Sigmoid colon (tissue), 7 donors: ENCODE measurements at places on chromosomes 7 and 10.

DNA sequence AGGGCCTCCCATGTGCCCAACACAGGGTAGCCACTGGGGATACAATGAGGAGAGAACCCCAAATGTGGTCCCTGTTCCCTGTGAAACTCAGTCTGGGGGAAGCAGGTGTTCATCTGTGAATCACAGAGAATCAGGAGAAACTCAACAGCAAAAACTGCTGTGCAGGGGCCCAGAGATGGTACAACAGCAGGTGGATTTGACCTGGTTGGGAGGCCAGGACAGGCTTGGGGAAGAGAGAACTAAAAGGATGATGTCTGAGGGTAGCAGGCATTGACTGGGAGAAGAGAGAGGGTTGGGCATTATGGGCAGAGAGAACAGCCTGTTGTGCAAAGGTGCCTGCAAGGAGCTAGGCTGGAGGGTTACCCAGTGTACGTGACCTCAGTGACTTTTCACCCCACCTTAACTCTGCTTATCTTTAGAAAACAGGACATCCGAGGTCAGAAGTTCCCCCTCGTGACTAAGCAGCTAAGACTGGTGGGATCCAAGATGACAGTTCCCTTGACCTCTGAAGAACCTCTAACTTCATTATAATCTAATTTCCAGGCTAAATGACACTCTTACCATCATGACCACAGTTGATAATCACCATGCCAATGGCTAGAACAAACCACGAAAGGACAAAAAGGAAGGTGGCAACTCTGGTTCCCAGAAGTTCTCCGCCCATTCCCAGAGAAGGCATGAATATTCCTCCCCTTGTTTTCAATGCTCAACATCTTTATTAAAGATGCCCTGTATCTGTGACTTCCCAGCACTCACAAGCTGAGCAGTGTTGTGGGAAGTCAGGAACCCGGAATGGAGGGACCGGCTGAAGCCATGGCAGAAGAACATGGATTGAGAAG is 5.1 kb upstream of the ADAMTS14 start:
- DNase-seq = peak; percentile 19

- DNase-seq = no peak
Observed at GRCh38 chr10:67043041-67043440, 117.2 kb downstream of the LRRTM3 start.

GRCh38 chr7:47346377-47346914 is 235.5 kb downstream of the TNS3 start:
- no peak for DNase-seq

DNA sequence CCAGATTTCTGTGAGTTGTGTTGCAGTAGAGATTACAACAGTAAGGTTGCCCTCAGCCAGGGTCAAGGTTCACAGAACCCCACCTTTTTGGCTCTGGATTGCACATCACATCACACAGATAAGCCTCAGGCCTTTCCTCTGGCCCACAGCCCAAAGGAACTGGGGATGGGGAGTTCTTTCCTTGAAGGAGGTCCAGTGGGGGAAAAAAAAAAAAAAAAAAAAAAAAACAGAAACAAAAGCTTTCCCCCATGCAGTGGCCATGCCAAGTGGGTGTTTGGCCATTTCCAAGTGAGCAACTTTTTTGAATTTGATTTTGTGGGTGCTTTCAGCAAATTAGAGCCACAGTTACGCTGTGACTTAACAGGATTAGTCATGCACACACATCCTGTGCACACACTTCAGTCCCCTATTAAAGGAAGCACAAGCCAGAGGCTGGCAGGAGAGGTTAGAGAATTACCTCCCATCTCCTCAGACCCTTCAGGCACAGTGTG is 79.3 kb upstream of the NANOS1 start:
- DNase-seq = no peak

GRCh38 chr7:143104759-143105158 is 27.1 kb upstream of the PIP start:
- no peak for DNase-seq

DNA sequence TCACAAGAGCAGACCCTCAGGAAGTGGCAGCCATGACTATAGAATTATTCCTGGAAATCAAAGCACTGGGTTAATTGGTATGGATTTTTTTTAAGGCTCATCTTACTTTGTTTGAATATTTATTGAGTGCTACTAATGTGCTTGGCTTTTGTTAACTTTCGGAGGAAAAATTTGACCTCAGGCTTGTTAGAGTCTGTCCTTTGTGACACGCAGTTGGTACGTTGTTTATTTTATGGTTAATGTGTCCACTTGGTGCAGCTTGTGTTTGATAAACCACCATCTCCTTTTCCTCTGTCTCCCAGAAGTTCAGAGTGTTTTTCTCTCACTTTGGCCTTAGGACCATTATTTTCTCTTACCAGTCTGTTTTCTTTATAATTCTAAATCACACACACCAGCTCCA is 268.6 kb downstream of the SDK1 start:
- DNase-seq = no peak

- no peak for DNase-seq
Observed at GRCh38 chr10:6877722-6878392, 297.8 kb upstream of the PRKCQ start.

DNA sequence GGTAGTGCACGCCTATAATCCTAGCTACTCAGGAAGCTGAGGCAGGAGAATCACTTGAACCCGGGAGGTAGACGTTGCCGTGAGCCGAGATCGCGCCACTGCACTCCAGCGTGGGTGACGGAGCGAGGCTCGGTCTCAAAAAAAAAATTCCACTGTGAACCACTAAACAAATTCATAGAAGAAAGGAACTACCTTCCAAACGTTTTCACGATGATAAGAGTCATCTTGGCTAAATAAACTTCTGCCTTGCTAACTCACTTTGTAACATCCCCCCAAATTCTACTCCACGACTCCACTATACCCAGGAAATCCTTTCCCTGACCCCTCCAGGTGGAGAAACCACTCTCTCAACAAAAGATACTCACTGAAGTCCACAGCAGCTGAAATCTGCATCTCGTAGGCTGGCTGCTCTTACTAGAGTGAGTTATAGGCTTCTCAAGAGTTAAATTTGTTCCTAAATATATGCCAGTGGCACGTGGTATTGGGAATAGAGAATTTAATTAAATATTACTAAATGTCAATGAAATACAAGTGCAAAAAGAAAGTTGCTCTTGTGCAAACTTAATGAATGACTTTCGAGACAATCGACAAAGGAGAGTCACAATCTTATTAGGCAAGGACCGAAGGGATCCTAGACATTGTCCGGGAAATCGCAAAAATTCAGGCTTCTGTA is 1.6 kb upstream of the GTF2I start:
- DNase-seq = peak; percentile 34

DNA sequence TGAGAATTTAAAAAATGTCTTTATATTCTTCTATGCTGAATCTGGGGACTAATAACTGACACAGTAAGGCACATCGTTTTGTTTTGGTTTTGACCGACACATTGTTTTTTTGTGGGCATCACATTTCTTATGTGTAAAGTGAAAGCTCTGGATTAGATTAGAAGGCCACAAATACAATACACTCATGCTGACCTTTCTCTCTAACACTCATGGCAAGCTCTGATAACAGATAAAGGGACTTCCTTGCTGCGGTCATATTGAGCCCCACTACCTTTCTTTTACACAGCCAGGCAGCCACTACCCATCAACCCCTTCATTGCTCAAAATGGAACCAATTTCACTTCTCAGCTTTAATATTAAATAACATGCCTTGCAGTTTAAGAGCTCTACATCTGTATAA is 26.0 kb downstream of the PPP1R3A start:
- no peak for DNase-seq

GRCh38 chr7:150944066-150945042 is 33.8 kb downstream of the KCNH2 start:
- peak; percentile 57 for DNase-seq

DNA sequence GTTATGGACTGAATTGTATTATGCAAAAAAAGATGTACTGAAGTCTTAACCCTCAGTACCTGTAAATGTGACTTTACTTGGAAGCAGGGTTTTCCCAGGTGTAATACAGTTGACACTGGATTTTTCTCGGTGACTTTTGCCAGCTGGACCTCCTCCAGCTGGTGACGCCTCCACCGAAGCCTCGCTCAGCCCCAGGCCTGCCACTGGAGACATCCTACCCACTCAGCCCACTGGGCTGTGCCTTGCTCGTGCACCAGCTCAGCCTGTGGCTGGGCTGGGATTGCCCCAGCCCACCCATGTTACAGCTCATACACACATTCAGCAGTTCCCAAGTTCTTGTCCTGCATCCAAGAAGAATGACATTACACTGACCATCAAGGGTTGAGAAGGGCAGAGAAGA is 42.4 kb upstream of the GPR22 start:
- no peak for DNase-seq

- DNase-seq = no peak
Observed at GRCh38 chr10:125300937-125301336, 140.6 kb upstream of the CTBP2 start.

DNA sequence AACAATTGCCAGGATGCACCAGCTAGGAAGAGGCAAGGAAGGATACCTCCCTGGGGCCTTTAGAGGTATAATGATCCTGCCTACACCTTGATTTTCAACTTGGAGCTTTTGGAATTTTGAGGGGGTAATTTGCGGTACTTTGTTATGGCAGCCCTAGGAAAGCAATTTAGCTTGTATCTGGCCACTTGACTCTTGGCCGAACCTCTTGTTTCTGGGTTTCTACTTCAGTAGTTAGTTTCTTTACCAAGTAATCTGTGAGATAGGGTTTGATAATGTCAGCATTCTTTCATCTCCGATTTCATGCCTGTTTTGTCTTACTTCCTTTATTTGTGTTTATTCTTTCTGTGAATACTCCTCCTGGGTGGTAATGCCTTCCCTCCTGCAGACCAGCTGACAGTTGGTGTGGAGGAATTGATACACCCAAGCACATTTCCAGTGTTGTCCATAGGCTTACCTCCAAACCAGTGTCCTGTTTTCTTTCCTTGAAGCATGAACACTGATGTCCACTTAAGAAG is 163.7 kb downstream of the SND1 start:
- no peak for DNase-seq

- DNase-seq = no peak
Observed at GRCh38 chr10:77139252-77140160, 498.1 kb downstream of the KCNMA1 start.

DNA sequence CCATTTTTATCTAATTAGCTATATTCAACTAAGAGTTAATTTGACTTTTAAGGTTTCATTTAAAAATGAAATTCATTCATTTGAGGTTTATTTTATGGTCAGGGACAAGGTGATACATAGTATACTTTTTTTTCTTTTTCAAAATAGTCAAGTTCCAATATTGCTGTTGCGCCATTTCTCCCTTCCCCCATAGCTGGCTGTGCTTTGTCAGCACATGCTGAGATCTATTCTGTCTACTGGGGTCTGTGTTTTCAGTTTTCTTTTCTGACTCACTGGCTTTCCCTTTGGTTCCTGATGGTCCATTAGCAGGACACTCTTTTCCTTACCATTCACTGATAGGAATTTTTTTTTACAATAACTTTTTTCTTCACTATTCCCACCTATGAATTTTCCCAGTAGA is 336.4 kb upstream of the TMEM229A start:
- DNase-seq = no peak

- DNase-seq = no peak
Observed at GRCh38 chr7:150631084-150631826, 930 bp downstream of the GIMAP6 start.

DNA sequence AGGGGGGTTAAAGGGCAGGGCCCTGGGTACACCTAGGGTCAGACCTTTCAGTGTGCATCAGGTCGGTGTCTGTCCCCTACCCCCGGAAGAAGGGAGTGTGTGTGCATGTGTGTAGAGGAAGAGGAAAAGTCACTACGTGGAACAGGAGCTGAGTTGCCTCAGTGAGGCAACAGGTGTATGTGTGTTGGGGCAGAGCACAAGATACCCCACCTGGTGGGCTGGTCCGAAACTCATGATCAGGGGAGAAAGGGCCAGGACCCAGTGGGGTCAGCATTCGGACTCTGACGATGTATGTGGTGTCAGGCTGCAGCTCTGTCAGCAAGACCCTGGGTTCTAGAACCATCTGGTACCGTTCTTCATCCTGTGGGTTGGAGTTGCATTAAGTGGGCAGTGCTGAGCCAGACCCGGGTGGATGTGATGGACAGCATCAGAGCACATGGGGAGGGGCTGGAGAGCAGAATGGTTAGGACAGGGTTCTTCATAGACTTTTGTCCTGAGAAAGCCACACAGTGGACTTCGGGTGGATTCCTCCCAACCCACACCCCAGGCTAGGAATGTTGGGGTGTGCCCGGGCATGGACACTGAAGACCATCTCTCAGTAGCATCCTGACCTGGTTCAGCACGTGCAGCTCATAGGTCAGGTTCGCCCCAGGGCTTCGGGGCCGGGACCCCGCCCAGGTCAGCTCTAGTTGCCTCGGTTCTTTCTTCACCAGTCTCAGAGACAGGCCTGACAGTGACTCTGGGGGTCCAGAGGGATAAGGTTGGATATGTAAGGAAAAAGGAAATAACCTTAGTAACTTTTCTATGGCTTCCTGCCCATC is 10.7 kb downstream of the EPHA1 start:
- no peak for DNase-seq

- no peak for DNase-seq
Observed at GRCh38 chr10:24209946-24210491, 1.1 kb downstream of the KIAA1217 start.

- DNase-seq = no peak
Observed at GRCh38 chr7:126533715-126534114, 719.0 kb downstream of the GRM8 start.

DNA sequence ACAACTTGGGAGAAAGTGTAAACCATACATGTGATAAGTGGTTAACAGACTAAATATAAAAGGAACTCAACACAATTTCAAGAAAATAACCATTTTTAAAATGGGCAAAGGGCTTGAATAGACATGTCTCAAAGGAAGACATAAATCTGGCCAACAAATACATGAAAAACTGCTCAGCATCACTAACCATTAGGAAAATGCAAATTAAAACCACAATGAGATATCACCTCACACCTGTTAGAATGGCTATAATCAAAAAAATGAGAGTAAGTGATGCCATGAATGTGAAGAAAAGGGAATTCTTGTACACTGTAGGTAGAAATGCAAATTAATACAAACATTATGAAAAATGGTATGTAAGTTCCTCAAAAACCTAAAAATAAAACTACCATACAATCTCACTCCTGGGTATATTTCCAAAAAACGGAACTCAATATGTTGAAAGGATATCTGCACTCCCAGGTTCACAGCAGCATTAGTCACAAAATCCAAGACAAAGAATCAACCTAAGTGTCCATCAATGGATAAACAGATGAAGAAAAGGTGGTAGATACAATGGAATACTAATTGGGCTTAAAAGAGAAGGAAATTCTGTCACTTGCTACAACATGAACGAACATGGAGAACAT is 5.6 kb downstream of the SNX13 start:
- DNase-seq = no peak

DNA sequence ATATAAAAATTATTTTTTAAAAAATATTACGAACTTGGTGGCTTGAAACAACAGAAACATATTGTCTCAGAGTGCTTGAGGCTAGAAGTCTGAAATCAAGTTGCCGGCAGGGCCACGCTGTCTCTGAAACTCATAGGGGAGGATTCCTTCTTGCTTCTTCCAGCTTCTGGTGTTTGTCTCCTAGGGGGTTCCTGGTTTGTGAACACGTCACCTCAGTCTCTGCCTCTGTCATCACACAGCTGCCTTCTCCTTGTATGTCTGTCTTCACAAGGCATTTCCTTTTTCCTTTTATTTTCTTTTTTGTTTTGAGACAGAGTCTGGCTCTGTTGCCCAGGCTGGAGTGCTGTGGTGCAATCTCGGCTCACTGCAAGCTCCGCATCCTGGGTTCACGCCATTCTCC is 12.7 kb upstream of the SNX8 start:
- no peak for DNase-seq
